ENCODE measurements at places on chromosomes 7 and 10.

- no peaks in the 10 kb centered on the region for H3K36me3 ChIP-seq
- no peak overlapping the region for H3K27ac ChIP-seq
- no peak overlapping the region for H3K4me3 ChIP-seq
- peaks cover 30% of the 10 kb centered on the region for H3K27me3 ChIP-seq
- no peaks in the 10 kb centered on the region for H3K4me1 ChIP-seq
Observed at GRCh38 chr10:48731654-48732053, 47.0 kb downstream of the WDFY4 start.

DNA sequence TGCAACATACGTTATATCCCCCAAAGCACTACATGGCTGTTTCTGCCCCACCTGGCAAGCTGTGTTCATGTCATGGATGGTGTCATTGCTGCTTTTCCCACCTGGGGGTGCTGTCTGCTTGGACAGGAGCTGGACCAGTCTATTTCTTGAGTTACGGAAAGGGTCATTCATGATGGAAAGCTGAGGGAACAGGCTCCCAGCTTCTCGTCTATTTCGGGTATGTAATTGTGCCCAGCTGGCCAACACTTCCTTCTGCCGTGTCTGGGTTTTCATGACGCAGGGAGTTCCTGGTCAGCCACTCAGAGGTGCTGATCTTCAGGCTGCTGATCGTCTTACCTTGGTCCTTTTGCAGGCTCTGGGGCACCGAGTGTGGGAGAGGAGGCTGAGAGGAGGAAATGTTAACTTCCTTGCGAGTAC lies 8.6 kb downstream of the BTBD16 start:
- H3K27me3 ChIP-seq, result peaks cover 21% of the 10 kb centered on the region
- DNase-seq, result peak; percentile 71
- peaks cover 5% of the 10 kb centered on the region for H3K4me1 ChIP-seq
- no peak overlapping the region for H3K27ac ChIP-seq
- no peaks in the 10 kb centered on the region for H3K36me3 ChIP-seq

DNA sequence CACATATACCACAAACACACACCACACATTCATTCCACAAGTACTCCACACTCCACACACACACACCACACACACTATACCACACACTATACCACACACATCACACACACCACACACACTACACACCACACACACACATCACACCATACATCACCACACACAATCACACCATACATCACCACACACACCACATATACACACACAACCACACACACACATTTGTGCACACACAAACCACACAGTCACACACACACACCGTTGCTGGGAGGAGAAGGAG lies 112.8 kb downstream of the PTPN20 start:
- H3K4me3 ChIP-seq, result no peak overlapping the region
- no peak for DNase-seq
- H3K4me1 ChIP-seq, result peaks cover 25% of the 10 kb centered on the region
- H3K36me3 ChIP-seq, result no peaks in the 10 kb centered on the region
- no peak overlapping the region for H3K27ac ChIP-seq
- peaks cover 6% of the 10 kb centered on the region for H3K27me3 ChIP-seq

- H3K4me3 ChIP-seq, result no peak overlapping the region
- H3K27me3 ChIP-seq, result no peaks in the 10 kb centered on the region
- no peak overlapping the region for H3K27ac ChIP-seq
- H3K4me1 ChIP-seq, result no peaks in the 10 kb centered on the region
- DNase-seq, result no peak
Observed at GRCh38 chr7:114784746-114785145, 137.1 kb upstream of the MDFIC start.

DNA sequence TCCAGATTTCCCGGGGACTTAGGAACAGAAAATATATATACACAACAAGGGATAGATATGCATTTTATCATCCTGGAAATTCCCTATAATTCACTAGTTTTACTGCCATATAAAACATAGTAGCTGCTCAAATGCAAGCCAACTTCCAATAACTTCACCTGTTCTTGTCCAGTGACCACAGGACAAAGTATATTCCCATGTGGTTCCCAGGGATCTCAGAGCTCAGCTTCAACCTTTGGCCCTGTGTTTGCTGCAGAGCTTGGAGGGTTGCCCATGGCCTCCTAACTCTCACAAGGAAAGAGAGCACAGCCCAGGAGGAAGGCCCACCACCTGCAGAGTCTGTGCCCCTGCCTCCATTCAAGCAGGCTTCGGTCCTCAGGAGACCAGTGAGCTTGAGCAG lies 4.5 kb upstream of the DRGX start:
- peaks cover 99% of the 10 kb centered on the region for H3K27me3 ChIP-seq
- no peak overlapping the region for H3K27ac ChIP-seq
- H3K4me1 ChIP-seq, result peaks cover 11% of the 10 kb centered on the region
- H3K36me3 ChIP-seq, result no peaks in the 10 kb centered on the region

DNA sequence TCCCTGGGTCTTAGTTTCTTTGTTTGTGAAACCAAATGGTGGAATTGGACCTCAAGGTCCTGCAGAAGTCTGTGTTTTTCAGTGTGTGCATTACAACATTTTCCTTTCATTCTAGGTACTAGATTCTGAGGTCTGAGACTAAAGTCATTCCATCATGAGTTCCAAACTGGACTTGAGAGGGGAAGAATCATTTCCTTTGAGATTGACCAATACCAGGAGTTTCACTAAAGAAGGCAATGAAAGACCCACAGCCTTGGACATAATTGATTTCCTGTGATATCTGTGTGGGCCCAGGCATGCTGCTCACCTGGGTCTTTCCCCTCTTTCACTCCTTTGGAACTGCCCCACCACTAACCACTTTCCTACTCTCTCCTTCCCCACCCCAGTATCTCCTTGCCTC lies 18.2 kb downstream of the TAS2R41 start:
- no peaks in the 10 kb centered on the region for H3K4me1 ChIP-seq
- peaks cover 8% of the 10 kb centered on the region for H3K27me3 ChIP-seq
- no peak overlapping the region for H3K4me3 ChIP-seq
- no peaks in the 10 kb centered on the region for H3K36me3 ChIP-seq
- no peak overlapping the region for H3K27ac ChIP-seq

GRCh38 chr10:117942226-117942625 lies 104.5 kb downstream of the RAB11FIP2 start:
- H3K27ac ChIP-seq, result no peak overlapping the region
- peaks cover 13% of the 10 kb centered on the region for H3K4me1 ChIP-seq
- peaks cover 21% of the 10 kb centered on the region for H3K27me3 ChIP-seq
- H3K4me3 ChIP-seq, result no peak overlapping the region
- H3K36me3 ChIP-seq, result no peaks in the 10 kb centered on the region

DNA sequence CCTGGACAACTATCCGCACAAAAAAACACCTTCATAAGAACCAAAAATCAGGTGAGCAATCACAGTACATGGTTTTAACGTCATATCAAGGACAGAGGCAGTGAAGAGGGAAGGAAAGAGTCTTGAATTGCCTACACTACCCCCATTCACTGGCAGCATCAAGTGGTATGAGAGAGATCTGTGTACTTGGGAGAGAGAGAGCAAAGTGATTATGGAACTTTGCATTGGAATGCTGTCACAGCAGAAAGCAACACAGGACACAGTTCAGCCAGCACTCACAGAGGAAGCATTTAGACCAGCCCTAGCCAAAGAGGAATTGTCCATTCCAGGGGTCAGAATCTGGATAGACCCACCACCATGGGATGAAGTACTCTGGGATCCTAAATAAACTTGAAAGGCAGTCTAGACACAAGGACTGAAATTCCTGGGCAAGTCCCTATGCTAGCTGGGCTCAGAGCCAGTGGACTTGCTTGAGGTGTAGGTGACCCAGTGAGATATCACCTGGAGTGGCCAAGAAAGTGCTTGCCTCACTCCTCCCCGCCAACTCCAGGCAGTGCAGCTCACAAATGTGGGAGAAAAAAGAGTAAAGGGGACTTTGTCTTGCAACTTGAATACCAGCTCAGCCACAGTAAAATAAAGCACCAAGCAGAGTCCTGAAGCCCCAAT lies 30.5 kb upstream of the SFTPD start:
- H3K4me3 ChIP-seq, result no peak overlapping the region
- peaks cover 52% of the 10 kb centered on the region for H3K27me3 ChIP-seq
- no peaks in the 10 kb centered on the region for H3K36me3 ChIP-seq
- H3K4me1 ChIP-seq, result peaks cover 11% of the 10 kb centered on the region

DNA sequence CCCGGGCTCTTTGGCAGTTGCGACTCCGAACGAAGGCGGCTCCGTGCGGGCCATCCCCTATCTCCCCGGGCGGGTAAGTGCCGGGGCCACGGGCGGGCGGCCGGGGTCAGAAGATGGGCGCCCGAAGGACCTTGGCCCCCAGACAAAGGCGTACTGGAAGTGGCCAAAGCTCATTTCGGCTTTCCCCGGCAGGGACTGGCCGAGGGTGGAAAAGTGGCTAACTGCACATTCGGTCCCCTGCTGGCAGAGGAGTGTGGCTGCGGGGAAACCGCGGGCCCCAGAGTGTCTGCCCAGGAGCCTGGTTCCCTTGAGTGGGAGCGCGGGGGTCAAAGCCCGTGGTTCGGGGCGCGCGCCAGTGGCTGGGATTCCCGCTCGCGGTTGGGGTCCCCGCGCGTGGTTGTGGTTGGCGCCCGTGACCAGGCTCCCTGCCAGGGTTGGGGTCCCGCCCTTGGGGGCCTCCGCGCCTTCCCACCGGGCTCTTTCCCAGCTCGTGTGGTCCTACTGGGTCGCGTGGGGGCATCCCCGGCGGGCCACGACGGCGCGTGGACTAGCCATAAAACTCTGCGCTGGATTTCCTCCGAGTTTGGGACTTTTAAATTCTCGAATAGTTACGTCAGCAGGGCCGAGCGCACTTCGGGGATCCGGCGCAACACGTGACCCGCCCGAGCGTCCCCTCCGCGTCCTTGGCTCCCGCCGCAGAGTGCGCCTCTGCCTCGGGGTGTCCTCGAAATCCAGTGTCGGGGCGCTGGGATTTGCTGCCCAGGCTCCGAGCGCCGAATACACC lies 124.4 kb downstream of the TACC2 start:
- peak overlapping the region; percentile 79 for H3K27ac ChIP-seq
- H3K27me3 ChIP-seq, result peaks cover 7% of the 10 kb centered on the region
- peak; percentile 73 for DNase-seq
- H3K4me3 ChIP-seq, result peak overlapping the region; percentile 80
- H3K4me1 ChIP-seq, result peaks cover 46% of the 10 kb centered on the region

DNA sequence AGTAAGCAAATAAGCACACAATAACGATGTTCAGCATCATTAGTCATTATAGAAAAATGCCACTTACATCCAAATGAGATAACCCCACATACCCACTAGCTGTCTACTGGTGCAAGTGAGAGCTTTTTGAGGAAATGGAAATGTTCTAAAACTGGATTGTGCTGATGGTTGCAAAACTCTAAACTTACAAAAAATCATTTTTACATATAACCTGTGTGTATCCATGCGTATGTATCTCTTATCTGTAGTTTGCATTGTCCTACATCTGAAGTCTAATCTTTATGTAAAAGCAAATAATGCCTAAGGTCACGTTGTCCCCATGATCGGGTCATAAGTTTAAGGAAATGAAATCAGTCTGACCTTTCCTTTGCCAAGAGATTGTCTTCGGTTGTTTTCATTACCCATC lies 81.6 kb upstream of the DNAJB6 start:
- H3K27ac ChIP-seq, result no peak overlapping the region
- no peak overlapping the region for H3K4me3 ChIP-seq
- H3K36me3 ChIP-seq, result peaks cover 61% of the 10 kb centered on the region

DNA sequence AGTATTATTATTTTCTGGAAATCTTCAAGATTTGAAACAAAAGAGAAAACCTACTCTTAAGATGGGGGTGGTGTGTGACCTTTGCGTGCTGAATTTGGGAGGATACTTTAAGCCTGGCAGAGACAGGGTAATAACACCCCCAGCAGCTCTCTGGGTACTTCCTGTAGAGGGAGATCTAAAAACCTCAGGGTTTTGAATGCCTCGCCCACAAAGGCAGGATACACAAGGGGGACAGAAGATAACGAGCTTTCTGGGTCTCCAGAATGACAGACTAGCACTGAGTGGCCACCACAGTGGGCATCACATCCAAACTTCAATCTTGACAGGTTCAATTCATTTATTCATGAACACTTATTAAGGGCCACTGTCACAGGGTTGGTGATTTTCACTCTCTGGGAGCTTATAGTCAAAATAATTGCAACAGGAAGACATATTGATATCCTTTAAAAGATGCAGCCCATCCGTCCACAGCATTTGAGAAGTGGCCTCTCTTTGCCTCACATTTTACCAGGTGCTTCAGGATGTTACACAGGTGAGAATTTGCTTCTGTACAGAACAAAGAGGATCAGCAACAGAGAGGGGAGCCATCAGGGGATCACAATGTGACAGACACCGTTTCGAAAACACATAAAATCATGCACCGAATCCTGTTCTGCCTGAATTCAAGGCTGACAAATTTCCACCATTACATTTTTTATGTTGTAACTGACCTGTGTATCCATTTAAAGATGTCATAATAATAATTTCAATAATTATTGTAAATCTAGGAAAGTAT lies 14.3 kb downstream of the CPA1 start:
- H3K27ac ChIP-seq, result peak overlapping the region; percentile 92
- peaks cover 73% of the 10 kb centered on the region for H3K4me1 ChIP-seq
- no peak for DNase-seq
- no peaks in the 10 kb centered on the region for H3K27me3 ChIP-seq
- H3K4me3 ChIP-seq, result no peak overlapping the region
- peaks cover 16% of the 10 kb centered on the region for H3K36me3 ChIP-seq

DNA sequence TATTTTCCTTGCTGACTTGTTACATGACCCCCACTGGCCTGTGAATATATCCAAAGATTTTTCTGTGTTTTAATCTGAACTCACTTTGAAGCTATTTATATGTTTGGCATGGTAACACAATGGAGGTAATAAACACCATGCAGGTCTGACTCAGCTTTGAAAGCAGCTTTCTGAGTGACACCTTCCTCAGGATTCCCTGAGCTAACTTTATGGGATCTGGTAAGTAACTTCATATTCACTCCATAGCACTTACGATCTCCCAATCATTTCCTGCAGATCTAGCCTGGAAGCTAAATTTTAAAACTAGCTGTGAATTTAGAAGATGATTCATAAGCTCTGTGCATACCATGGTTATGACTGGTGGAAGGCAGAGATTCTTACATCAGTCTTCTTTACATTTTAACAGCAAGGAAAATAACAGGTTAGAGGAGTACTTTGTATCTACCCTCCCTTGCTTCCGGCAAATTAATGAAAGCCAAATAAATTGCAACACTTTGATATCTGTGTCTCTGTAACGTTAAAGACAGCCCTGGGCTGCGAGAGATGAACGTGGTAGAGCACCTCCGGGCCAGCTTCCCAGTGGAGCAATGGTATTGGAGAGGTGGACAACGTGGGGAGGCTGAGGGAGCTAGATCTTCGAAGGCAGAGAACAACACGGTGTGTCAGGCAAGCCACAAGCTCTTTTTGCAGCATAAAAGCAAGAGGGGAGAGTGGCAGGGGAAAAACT lies 170.2 kb upstream of the KLF14 start:
- peaks cover 8% of the 10 kb centered on the region for H3K27me3 ChIP-seq
- peaks cover 47% of the 10 kb centered on the region for H3K4me1 ChIP-seq
- no peak for DNase-seq

- peaks cover 9% of the 10 kb centered on the region for H3K27me3 ChIP-seq
- no peak for DNase-seq
- H3K4me3 ChIP-seq, result no peak overlapping the region
- H3K27ac ChIP-seq, result no peak overlapping the region
Observed at GRCh38 chr10:101601541-101601940, 13.4 kb downstream of the DPCD start.
